NCI-H1092 treated with DMSO at 0.1 percent for 48 hours (cell line): ENCODE measurements at places on chromosomes 7 and 10.

DNA sequence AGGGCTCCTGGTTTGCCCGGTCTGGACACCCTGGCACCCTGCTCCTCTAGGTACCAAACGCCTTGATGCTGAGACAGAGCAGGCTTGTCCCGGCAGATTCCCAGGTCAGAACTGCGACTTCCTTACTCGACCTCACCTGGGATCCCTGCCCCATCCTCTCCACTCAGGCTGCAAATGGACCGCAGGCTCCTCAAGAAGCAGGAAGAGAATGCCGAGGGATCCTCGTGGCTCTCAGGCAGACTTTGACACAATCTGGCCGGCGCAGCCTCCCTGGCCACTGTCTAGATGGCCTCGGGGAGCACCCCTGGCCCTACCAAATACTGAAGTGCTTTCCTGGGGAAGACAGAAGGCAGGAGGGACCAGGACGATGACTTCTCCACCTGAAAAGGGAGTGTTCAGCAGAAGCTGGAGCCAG, 421 bp upstream of the NODAL start:
- no peak for DNase-seq

DNA sequence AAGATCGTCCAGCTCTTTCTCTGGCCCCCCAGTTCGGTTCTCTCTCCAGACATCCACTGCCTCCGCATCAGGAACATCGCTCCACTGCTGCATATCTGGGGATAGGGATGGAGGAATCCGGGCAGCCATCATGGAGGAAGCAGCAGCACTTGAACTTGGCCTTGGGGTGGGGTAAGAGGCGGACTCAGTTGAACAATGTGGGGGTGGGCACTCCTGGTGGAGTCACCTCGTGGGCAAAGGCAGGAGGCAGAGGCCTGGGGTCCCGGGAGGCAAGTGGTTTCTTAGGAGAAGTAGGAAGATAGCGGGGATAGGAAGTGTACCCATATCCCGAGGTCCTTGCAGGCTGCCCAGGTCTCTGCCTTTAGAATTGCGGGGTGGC, 98.3 kb downstream of the CHST15 start:
- no peak for DNase-seq

DNA sequence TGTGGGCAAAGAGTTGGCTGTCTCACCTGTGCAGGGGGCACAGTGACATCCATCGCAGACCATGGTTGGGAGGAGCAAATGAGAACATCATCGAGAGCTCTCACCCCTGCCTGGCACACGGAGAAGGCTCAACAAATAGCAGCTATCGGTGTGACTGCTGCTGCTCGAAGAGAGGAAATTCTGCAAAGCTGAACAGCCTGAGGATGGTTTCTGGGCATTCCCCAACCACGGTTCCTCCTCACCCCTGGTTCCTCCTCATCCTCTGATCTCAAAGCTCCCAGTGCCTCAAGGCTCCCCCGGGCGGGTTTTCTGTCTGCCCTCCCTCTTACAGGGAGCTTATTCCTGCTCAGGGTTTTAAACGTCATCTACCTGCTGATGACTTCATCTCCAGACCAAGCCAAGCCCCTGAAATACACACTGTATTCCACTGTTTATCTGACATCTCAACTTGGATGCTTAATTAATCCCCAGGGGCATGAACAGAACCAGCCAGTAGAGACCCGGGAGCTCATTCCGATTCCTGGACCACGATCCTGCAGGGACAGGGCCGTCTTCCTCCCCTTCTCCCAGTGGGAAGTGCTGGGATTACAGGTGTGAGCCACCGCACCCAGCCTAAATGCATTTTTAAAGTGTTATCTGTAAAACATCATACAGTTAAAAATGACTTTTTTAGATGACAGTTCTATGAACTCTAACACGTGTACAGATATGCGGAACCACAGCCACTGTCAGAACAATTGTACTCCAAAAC, 19.5 kb upstream of the NOM1 start:
- no peak for DNase-seq

DNA sequence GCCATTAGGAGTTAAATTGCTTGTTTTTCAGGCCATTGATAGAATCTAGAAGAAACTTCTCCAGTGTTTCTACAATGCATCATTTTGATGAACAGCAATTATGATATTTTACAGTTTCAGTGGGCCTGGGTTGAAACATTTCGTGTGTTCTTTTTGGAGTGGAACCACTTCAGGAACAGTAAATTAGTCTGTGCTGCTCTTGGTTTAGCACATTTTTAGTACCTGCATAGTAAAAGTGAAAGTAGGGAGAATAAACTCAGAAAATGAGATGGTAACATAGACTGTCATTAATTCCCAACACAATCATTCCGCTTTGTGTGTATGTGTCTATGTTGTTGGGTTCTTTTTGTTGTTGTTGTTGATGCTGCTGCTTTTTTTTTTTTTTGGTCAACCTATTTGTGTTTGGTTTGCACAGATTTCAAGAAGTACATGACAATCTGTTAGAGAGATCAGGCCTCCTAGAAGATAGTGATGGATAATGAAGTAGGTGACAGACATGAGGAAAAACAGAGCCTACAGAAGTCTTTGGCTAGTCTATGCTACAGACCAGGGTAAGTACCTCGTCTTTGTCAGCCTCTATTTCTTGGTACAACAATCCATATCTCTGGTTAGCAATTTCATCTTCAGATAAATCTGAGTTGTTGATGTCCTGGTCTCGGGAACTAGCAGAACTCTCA, 154.0 kb upstream of the TARP start:
- DNase-seq: no peak

DNA sequence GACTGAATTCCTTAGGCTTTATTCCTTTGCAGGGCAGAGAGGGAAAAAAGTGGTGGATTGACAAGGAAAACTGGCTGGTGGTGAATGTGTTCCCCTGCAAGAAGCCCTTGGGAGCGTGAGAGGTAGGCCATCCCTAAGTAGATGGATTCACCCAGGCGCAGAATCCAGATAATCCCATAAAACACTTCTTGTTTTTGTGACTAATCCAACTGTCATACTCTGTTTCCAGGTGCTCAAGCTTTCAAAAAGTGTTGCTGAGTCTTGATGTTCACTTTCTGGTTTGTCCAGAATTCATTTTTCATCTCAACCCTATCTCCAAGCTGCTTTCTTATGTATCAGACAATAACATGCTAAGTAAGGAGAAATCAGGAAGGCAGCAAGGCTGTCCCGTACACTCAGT, 250.8 kb upstream of the HABP2 start:
- DNase-seq: no peak

DNA sequence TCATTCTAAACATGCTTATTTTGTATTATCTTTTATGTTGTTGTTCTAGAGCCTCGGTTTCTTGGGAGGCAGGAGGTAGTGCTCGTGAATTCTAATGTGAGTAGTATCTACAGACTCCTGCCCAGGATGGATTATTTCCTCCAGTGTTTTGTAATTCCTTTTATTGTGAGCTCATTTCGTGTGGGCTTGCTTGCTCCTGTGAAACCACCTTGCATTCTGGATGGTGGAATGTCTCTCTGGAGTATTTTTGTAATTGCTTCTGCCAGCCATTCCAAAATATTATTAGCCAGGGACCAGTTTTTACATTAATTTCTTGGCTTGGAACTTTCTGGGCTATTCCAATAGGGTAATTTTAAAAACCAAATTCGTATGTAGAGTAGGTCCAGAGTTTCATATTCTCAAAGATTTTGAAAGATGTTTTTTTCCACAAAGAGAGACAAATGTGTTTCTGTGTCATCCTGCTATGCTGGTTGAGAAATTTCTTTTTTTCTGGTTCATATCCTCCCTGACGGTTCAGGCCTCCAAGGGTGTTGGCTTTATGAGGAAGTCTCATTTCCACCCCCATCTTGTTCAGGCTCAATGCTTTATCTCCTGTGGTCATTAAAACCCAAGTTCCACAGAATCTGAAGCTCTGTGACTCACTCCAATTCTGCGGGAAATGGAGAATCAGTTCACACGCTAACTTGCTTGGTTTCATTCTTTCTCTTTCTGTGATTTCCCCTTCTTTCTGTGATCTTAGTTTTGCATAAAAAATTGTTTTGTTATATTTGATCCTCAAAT, 41.7 kb upstream of the CALD1 start:
- no peak for DNase-seq

GRCh38 chr10:79068203-79068561, 584 bp upstream of the ZMIZ1 start:
- DNase-seq: no peak

- DNase-seq: no peak
Measured at GRCh38 chr7:32476816-32477648, 13.1 kb downstream of the LSM5 start.

DNA sequence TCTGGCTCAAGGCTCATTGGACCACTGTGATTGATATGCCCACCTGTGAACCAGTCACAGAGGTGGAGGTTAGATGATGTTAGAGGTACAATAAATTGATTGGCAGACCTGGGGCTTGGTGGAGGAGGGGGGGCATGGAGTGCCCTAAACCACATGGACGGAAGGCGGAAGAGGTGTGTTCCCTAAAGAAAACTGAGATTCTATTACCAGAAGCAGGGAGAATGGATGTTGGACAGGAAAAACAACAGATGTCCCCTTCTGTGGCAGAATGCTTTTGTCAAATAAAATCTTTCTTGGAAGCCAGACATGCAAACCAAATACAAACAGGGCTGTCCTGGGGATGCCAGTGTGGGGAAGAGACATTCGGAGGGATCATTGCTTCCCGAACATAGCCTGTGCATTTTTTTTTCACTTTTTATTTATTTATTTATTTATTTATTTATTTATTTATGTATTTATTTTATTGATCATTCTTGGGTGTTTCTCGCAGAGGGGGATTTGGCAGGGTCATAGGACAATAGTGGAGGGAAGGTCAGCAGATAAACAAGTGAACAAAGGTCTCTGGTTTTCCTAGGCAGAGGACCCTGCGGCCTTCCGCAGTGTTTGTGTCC, 433.9 kb downstream of the RPS24 start:
- no peak for DNase-seq

DNA sequence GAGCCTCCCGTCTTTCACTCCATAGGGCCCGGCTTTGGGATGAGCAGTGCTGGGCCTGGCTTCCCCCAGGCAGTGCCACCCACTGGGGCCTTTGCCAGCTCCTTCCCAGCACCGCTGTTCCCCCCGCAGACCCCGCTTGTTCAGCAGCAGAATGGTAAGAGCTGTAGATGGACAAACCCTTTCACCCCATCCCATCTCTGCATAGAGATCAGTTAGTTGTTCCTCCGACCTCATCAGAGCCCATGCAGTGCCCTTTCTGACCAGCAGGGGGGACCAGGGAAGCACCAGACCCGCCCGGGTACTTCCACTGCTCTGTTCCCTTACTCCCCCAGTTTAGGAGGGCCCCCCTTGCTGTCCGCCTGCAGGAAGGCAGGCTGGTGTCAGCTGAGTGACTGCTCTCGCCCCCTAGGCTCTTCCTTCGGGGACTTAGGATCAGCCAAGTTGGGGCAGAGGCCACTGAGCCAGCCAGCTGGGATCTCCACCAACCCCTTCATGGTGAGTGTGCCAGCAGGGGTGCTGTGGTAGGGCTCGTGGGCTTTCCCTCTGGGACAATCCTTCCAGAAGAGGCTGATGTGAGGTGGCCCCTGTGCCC, 9.8 kb downstream of the SAP25 start:
- peak; percentile 24 for DNase-seq

GRCh38 chr10:131776496-131776895, 124.3 kb upstream of the PPP2R2D start:
- DNase-seq: no peak

GRCh38 chr10:133315847-133316246, 7.1 kb downstream of the ZNF511 start:
- DNase-seq: no peak

DNA sequence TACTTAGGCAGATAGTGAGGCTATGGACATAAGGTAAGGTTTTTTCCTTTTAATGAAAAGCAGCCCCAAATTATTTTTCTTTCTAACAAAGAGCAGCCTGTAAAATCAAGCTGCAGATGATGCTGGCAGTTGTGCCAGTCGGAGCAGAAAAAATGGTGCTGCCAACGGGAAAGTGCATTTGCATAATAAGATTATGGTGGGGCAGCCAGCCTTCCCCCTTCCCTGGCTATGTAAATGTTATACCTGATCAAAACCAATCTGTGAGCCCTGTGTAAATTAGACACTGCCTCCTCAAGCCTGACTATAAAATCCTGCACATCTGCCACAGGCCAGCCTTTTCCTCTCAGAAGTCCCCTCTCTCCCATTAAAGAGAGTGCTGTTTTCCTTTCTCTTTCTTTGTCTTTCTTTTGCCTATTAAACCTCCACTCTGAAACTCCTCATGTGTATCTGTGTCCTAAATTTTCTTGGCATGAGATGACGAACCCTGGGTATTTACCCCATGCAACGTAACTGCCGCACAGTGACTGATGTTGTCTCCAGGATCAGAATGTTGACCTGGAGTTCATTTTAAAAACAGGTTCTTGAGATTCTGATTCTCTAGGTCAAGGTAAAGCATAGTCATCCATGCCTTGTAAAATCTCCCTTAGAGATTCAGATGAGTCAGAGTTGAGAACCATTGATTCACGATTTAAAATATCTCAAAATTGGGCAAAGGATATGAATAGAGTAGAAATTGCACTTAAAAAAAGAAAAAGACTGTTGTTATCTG, 167.3 kb upstream of the C1GALT1 start:
- peak; percentile 50 for DNase-seq

DNA sequence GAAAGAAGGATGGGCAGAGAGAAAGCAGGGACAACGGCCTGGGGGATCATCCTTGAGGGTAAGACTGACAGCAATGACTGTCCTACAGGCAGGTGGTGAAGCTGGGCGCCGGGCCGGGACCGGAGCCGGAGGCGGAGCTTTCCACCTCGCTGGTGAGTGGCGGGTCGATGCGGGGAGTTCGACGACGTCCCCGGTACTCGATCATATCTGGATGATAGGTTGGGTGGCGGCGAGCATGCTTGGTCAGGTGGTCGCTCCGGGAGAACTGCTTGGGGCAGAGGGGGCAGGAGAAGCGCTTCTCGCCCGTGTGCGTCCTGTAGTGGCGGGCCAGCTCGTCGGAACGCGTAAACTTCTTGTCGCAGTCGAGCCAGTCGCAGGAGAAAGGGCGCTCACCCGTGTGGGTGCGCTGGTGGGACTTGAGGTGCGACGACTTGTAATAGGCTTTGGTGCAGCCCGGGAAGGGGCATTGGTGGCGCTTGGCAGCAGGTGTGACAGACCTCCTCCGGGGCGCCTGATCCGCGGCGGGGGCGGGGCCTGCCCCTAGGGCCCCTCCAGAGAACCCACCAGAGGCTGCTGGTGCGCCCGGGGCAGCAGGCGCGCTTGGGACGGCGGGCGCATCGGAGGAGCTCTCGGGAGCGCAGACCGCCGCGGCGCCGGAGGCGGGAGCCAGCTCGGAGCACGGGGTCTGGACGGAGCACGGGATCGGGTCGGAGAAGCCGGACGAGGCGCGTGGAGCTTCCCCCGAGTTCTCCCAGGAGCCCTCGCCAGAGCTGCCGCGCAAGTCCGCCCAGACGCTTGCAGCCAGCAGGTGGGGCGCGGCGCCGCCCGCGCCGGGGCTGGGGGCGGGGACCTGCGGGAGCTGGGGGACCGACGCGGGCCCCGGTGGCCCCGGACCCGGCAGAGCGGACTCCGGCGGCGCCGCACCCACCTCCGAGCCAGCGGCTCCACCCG, 752 bp downstream of the KLF14 start:
- DNase-seq: peak; percentile 27
